B cell (primary cell): ENCODE measurements at places on chromosomes 3 and 15.
A peak's percentile ranks its signal among the peaks of the same experiment; 100 is the strongest.

DNA sequence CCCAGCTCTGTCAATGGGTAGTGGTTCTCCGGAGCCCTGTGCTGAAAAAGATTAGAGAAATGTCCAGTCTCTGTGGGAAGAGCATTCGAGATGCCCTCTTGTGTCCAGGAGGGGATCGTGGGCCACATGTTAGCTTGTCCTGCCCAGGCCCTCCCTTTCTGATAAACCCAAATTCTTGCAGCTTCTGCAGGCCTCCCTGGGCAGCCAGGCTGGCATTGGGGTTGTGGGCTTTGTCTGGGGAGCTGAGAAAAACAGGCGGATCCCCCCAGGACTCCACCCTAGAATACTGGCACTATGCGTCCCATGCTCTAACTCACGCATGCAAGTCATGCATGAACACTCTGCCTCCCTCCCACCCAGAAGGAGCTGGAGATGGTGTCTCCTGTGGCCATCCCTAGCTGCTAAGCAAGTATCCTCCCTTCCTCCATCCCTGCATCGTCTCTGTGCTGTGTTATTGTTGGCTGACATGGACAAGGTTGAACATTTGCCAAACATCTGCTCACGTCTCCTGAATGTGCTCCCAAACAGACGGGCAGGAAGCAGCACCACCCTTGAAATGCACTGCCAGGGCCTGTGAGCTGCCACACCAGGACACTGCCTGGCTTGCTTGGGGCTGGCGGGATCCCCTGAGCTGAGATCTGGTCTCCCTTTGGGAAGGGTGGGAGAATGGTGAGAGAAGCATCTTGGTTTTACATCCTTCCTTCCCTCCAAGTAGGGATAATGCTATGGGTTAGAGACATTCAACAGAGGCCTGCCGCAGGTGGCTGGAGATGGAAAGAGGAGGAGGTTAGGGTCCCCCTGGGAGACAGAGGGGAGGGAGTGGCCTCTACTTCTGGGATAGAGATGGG is 26.5 kb downstream of the CFAP161 start:
- no peak for DNase-seq

- no peak for DNase-seq
Observed at GRCh38 chr3:187593451-187593850, 76.7 kb downstream of the SST start.

DNA sequence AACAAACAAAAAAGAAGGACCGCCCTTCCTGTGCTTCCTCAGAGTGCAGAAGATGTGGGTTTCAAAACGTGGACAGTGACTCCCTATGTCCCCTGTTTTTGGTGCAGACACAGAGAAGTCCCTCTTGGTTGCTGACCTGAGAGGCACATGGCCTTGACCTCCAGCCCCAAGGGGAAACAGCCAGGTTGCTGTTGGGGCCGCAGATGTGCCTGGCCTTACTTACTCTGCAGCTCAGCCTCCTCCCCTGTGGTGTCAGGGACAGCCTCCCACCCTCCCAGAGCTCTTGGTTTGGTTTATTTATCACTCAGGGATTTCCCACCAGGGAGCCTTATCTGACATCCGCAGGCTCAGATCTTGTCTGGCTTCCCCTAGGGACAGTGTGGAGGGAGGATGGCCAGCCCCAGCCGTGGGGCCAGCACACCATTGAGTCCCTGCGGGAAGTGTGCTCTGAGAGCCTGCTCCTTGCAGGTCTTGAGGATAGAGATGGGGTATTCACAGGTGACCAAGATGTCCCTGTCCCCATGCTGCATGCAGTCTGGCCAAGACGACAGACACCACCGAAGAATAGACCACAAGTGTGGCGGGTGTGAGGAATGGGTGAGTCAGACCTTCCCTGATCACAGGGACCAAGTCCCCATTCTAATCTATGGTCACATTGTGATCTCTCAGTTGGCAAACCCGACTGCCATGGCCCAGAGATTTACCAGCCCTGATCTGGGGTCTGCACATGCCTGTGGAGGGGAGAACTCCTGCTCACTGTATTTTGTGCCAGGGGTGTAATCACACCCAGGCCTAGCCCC is 134.3 kb upstream of the ABHD17C start:
- DNase-seq = no peak

DNA sequence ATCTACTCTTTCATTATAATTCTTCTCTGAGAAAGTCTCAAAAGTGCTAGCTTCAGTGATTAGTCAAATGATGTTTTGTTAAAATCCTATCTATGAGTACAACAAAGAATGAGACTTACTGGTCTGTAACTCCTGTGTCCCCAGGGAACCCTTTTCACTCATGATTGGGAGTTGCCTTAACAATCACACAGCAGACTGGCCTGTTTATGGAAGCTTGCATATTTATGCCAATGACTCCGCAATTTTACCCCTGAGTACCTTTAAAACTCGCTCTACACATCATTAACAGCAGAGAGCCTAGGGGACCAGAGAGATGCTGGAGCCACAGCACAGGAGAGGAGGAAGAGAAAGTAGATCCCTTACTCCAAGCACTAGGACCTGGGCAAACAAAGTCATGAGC is 628.1 kb downstream of the IGSF11 start:
- DNase-seq = no peak

DNA sequence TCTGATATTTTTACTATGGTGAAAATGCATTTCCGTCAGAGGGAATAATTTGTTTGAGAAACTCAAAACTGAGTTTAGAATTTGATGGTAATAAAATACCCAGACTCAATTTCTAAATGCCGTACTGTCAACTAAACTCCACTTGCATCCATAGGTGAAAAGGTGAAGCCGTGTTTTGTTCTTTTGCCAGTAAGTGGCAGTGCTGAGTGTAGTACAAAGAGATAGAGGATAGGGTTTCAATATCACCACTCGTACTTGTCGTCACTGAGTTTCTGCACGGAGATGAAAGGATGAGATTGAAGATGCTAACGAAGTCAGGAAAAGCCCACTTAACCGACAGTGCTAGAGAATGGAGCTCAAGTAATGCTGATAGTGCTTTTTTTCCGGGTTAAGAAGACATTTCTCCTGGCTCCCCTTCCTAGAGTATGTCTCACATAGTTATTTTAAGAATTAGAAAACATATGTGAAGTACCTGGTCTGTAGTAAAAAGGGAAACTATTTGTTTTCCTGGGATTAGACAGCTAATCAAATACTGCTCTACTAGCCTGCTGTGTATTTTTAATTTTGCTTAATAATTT is 345.1 kb downstream of the IL5RA start:
- DNase-seq = peak; percentile 7

GRCh38 chr3:164208048-164208447 is 870.2 kb downstream of the SI start:
- DNase-seq = no peak
